ENCODE measurements at places on chromosomes 12 and 14. TPM values are rescaled to one million over a fixed set of nuclear protein-coding genes. Genes with fewer than 3 reads are reported as not detected.

MYRFL gene
- not detected for total RNA-seq

SIRT4 gene
- total RNA-seq: 2.0 TPM

SPATA7 gene
- 13.6 TPM for total RNA-seq

SIX6 gene
- total RNA-seq: not detected
